ENCODE measurements at places on chromosomes 2 and 18. TPM values are rescaled to one million over a fixed set of nuclear protein-coding genes. Genes with fewer than 3 reads are reported as not detected.

The ANKAR gene
- 1.0 TPM for total RNA-seq

The KCNG2 gene
- not detected for total RNA-seq

The ABCB6 gene
- 31.1 TPM for total RNA-seq

The TCF7L1 gene
- total RNA-seq, result 7.3 TPM

The IL1R1 gene
- 34.5 TPM for total RNA-seq

The CHRNG gene
- total RNA-seq, result not detected

The COL3A1 gene
- total RNA-seq, result 0.25 TPM

The STPG4 gene
- total RNA-seq, result not detected

The VIT gene
- not detected for total RNA-seq

The SERPINB13 gene
- not detected for total RNA-seq

The RAB17 gene
- total RNA-seq, result 0.10 TPM
